NCI-H1417 treated with DMSO at 0.1 percent for 48 hours (cell line): ENCODE measurements at places on chromosomes 6 and 20.

GRCh38 chr6:94501516-94501915 lies 1075.8 kb upstream of the MANEA start:
- no peak for DNase-seq

DNA sequence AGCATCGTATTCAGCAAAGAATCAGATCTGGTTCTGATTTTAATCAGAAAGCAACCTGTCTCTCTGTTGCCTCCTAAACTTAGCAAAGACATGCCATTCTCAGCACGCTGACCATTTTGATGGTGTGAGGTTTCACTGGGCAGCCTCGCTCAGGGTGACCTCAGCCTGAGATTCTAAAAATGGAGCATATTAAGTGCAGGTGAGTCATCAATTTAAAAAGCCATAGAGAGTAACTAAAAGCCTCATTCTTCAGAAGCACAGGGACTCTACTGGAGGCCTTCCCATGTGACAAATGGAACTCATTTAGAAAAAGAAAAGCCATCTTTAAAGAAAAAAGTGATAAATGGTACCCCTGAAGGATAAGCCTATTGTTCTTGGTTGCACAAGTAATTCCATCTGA lies 91.3 kb downstream of the FILIP1 start:
- no peak for DNase-seq

GRCh38 chr20:34736106-34736735 lies 32.1 kb downstream of the TP53INP2 start:
- no peak for DNase-seq

DNA sequence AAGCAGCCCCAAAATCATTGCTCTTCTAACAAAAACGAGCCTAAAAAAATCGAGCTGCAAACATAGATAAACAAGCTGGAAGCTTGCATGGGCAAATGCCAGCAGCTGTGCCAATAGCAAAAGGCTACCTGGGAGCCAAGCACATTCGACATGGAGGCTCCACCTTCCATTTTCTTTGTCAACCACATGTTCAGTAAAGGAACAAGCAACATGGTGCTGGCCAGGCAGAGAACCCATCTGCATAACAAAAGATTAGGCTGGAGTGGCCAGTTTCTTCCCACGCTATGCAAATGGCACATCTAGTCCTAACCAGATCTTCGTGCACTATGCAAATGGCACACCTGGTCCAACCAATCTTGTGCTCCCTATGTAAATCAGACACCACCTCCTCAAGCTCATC lies 110.5 kb downstream of the KIF16B start:
- no peak for DNase-seq

- DNase-seq = no peak
Observed at GRCh38 chr6:109008054-109008453, 86.6 kb downstream of the SESN1 start.

DNA sequence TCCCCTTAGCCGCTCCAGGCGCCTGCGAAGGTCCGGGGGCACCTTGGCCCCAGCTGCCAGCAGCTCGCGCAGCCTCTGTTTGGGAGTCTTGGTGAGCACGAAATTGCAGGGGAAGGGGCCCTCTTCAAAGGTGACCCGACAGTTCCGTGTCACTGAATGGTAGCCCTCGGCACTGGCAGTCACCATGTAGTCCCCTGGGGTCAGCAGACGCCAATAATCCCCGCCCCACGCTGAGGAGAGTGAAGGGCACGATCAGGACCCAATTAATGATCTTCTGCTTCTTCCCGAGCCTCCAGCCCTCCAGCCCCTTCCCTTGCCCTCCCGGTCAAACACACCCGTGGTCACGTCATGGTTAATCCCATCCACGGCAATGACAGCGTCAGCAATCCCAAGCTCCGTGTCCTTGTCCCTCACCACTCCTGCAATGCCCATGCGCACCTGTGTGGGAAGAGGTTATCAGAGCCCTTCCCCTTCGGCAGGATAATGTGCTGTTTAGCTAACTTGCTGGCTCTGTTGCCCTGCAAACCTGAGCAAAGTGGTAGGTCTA lies 6.2 kb downstream of the CPXM1 start:
- DNase-seq = no peak

DNA sequence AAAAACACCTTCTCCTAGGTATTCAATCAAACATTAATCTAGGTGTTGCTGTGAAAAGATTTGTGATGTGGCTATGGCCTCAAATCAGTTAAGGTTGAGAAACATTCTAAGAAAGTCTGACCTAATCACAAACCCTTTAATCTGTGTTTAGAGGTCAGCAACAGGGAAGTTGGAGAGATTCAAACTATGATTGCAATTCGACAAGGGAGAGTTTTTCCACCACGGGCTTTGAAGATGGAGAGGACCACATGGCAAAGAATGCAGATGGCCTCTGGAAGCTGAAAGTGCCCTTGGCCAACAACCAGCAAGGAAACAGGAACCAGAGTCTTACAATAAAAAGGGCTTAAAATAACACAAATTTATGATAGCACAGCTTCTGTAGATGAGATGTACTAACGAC lies 29.6 kb upstream of the LGSN start:
- DNase-seq = no peak

- no peak for DNase-seq
Observed at GRCh38 chr6:142843361-142843760, 101.6 kb downstream of the HIVEP2 start.

GRCh38 chr20:8272766-8273165 lies 140.7 kb downstream of the PLCB1 start:
- no peak for DNase-seq

- no peak for DNase-seq
Observed at GRCh38 chr20:37405351-37405897, 59.5 kb downstream of the SRC start.

DNA sequence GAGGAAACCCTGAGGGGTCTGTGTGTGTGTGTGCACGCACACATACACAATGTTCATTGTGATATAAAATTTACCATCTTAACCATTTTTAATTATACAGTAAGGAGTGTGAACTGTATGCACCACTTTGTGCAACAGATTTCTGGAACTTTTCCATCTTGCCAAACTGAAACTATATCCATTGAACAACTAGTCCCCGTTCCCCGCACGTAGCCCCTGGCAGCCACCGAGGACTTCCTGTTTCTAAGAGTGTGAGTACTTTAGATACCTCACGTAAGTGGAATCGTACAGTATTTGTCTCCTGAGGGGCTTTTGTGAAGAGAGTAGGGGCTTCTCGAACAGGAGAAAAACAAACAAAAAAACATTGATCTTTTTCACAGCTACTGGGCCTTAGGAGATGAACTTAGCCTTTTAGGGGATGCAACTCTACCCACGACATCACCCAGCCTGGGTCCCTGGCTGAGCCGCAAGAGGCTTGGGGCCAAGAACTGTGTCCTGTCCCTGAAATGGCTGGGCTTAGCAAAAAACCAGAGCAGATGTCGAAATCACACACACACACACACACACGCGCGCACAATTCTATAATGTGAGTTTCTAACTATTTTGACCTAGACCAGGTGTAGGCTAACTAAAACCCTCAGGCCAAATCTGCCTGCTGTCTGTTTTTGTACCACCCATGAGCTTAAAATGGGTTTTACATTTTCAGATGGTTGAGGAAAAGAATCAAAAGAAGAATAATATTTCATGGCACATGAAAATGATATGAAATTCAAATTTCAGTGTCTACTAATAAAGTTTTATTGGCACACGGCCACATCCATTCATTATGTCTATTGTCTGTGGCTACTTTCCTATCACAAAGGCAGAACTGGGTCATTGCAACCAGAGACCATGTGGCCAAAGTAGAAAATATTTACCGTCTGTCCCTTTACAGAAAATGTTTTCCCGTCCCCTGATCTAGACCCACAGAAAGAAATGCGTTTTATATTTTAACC lies 144.2 kb downstream of the EYA2 start:
- no peak for DNase-seq

DNA sequence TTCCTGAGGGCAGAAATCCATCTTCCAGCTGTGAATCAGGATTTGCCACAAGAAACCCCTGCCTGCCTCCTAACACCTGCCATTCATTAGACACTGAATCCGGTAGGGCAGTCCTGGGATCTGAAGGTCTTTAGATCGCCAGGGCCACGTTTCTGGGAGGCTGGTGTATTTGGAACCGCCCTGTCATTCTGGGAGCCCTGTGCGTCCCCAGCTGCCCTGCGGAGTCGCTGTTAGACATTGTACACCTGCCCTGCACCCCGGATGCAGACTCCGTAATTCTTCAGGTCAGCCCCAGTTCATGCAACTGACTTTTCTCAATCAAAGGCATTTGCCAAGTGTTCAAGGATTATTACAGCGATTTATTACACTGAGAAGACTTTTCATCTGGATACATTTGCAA lies 193.2 kb downstream of the TBC1D7 start:
- DNase-seq = no peak

GRCh38 chr6:29447670-29448069 lies 8.6 kb downstream of the OR10C1 start:
- DNase-seq = no peak
